Stimulated activated CD4-positive, alpha-beta T cell treated with anti-CD3 and anti-CD28 coated beads, Interleukin-12 subunit alpha, Interleukin-12 subunit beta, amount 100 ng/mL, for 4 hours (primary cell): ENCODE measurements at places on chromosomes 7 and 10.

GRCh38 chr7:108152198-108152597, 22.0 kb upstream of the LAMB4 start:
- DNase-seq, result no peak

GRCh38 chr7:86647385-86648094, 3.8 kb downstream of the GRM3 start:
- no peak for DNase-seq

- no peak for DNase-seq
Measured at GRCh38 chr7:133857376-133858119, 269.6 kb upstream of the LRGUK start.

GRCh38 chr10:6098156-6098555, 9.3 kb downstream of the RBM17 start:
- no peak for DNase-seq

GRCh38 chr7:139104091-139104450, 5.4 kb downstream of the ZC3HAV1 start:
- no peak for DNase-seq

GRCh38 chr10:118997379-118997778, 32.1 kb upstream of the NANOS1 start:
- no peak for DNase-seq

GRCh38 chr7:115600207-115600606, 430.4 kb downstream of the TFEC start:
- no peak for DNase-seq

GRCh38 chr10:62562101-62562500, 187.9 kb downstream of the ZNF365 start:
- no peak for DNase-seq

DNA sequence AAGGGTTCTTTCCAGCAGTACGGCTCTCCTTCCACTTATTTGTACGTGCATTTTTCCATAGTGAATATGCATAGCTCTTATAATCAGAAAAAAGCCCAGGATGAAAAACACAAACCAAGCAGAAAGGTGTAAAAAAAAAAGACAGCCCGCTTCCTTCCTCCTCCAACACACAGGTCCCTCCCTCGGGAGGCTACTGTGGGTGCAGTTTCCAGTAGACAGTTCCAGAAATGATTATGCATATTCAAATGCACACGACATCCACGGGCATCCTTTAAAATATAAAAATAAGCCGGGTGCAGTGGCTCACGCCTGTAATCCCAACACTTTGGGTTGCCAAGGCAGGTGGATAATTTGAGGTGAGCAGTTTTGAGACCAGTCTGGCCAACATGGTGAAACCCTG, 59.9 kb downstream of the TNRC18 start:
- DNase-seq, result no peak

GRCh38 chr7:89200758-89201157, 405.2 kb upstream of the TEX47 start:
- DNase-seq, result no peak

- DNase-seq, result no peak
Measured at GRCh38 chr7:104983076-104983577, 30.9 kb upstream of the KMT2E start.

- DNase-seq, result no peak
Measured at GRCh38 chr7:9603291-9603690, 1169.9 kb downstream of the NXPH1 start.

DNA sequence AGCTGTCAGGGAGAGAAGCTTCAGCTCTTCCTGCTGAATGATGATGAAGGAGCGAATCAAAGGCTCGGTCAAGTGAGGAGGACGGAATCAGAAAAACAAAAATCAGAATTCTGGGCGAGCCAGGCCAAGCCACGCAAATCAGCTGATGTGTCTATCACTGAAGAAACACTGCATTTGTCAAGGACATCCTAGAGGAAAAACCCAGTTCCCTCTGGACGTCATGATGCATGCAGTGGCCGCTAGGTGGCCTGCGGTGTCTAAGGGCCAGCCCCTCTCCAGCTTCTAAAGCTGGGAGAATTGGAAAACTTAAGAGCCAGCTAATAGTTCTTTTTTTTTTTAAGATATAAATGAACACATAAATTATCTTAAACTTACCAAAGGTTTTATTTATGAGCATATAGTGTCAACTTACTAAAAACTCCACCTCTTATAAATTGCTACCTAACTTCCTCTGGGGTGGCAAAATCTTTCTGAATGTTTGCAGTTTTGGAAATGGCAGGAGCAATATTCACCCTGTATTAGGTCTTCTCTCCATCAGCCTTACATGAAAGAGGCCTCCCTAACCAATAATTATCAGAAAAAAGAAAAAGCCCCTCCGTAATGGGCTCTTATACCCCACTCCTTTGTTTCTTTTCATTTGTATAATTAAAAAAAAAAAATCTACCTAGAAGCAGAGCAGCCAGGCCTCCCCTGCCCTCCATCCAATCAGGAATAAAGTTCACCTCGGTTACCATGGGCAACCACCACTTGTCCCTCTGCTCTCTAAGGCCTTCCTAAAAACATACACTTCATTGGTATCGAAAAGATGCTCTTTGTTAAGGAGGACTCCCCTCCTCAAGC, 186.8 kb downstream of the USP6NL start:
- no peak for DNase-seq

DNA sequence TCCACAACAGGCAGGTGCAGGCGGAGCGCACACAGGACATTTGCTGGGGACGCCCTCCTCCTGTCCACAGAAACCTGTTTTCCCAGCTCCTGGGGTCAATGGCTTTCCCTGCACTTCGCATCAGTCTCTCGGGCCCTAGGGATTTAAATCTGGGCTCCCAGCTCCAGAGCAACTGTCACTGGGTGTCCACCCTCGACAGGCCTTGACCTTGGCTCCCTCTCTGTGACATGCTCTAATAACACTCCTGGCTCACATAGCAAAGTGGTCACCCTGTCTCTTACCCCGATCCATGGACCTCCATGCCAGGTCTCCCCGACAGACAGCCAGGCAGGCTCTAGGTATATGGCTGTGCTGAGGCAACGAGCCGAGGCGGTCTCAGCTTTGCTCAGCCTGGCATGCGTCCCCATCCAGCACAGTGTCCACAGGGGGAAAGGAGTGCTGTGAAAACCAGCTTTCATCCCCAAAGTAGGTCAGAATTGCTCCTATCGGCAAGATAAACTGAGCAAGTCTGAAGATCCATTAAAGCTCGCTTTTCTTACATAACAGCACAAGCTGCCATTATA, 195.6 kb downstream of the TNS3 start:
- no peak for DNase-seq

GRCh38 chr10:101052285-101052684, 9.5 kb upstream of the KAZALD1 start:
- DNase-seq, result no peak

GRCh38 chr10:33064706-33065105, 106.7 kb upstream of the ITGB1 start:
- DNase-seq, result no peak

DNA sequence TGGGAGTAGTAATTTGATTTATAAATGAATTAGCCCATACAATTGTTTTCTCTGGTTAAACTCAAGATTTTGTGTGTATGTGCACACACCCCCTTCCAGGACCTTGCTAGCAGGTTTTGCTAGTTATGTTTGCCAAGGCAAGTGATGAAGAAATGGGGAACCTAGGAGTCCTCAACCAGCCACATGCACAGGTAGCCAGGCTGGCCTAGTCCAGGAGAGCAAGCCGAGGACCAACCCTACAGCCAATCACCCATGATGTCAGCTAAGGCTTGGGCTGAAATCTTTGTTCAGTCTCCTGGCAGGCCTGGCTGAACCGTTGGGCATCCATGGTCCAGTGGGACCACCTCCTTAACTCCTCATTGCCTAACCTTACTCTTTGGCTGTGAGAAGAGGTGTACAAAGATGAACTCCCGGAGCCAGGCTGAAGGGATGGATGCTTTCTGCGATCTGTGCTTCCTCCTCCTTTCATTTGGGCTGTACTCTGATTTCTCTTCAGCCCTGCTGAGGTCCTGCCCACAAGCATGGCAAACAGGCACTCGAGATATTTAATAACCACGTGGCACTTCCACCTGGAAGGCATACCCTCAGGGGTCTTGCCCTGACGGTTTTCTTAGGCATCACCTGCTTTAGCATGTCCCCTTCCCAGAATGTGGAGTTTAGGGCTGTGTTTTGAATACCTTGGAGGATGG, 22.1 kb downstream of the HNRNPA2B1 start:
- no peak for DNase-seq

DNA sequence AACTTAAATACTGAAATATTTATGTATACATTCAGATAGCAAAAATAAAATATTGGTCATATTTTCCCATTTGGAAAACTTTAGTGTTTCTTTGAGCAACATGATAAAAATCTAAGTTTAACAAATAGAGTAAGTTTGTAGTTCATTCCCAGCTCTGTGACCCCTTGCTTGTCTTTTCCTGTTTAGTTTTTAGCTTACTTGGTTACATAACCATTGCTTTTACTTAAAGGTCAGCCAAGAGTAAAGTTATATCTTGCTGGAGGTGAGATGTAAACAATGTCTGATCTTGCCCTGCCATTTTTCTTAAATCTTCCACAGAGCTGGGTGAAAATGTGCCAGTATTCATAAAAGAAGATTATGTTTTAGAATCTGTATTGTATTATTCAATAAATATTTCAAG, 46.7 kb upstream of the MDFIC start:
- DNase-seq, result no peak

DNA sequence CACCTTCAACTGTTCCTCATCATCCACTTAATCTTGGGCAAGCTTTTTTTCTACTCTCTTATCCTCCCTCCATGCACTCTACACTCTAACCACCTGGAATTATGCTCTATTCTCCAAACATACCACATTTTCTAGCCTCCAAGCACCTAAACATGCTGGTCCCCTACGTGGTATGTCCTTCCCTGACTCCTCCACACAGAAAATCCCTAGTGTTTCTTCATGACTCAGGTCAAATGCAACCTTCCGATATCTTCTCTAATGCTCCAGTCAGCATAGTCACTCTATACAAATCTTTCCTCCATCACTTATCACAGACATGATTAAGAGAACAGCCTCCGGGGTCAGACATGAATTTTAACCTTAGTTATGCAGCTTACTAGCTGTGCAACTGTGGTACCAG, 68.8 kb downstream of the ARMH3 start:
- no peak for DNase-seq

DNA sequence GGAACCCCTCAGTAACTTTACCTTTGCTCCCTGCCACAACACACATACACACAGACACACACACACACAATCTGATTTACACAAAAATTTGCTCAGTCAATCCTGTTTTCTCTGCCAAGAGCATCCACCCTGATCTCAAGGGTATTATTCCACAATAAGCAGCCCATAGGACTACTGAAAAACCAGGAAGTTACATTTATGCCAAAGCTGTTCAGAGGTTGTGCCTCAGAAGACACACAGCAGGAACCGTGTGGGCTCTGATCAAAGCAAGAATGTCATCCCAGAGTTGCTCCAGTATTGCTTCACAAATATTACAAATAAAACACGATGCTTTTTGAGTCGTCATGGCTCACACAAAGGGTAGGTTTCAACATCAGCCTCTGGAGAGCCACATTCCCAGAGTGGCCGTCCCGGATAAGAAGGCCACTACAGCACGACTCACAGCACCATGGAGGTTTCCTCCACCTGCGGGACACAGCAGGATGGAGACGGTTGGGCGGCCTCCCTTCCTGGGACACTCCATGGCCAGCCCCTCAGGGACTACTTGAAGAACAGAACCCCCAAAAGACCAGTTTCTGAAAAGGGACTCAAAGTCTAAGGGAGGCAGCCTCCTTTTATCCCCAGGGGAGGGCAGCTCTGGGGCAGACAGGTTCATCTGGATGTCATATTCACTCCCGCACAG, 1.6 kb downstream of the AIFM2 start:
- DNase-seq, result no peak

- no peak for DNase-seq
Measured at GRCh38 chr10:99880080-99880835, 97.8 kb downstream of the ABCC2 start.

GRCh38 chr7:46512891-46513413, 591.9 kb upstream of the IGFBP3 start:
- no peak for DNase-seq

GRCh38 chr10:103845972-103846371, 9.4 kb downstream of the SH3PXD2A start:
- DNase-seq, result peak; percentile 10

GRCh38 chr7:44236333-44236728, 35.6 kb downstream of the YKT6 start:
- DNase-seq, result no peak
